Stimulated activated naive CD8-positive, alpha-beta T cell treated with anti-CD3 and anti-CD28 coated beads, Interleukin-15, Interleukin-2, amounts not matched to agents 100 U/mL and 50 U/mL, for 24 hours (primary cell): ENCODE measurements at places on chromosomes 7 and 10.

DNA sequence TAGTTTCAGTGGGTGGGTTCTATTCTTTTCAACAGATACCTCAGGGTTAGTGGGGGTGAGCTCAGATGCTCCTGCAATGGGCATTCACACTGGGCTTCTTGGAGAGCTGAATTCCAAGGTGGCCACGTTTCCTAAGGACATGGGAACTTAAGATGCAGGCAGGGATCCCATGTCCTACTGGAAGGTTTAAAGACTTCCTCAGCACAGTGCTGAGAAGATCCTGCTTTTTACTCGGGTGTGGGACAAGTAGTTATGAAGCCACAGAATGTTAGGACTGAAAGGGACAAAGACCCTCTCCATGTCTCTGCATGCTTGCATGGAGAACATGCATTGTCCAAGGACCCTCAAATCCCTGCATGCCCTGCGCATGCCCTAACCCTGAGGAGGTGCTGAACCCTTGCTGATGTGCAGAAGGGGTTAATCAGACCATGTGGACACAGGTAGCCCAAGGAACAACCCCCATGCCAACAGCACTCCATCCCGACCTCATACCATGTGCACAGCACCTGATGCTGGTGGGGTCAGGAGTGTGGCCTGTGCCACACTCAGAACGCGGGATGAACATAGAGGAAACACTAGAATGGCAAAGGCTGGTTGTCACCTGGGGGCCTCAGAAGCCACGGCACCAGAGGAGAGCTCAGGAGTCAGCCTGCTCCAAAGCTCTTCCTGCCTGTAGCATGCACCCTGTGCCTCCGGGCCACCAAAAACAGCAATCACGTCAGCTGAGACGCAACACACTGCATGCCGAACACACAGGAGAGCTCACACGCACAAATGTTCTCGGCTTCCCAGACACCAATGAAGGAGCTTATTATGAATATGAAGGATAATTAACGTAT is 15.2 kb downstream of the IL2RA start:
- DNase-seq, result no peak

- DNase-seq, result no peak
Measured at GRCh38 chr10:101896225-101896877, 52.8 kb upstream of the KCNIP2 start.

GRCh38 chr7:49321843-49322242 is 397.5 kb downstream of the CDC14C start:
- DNase-seq, result no peak

DNA sequence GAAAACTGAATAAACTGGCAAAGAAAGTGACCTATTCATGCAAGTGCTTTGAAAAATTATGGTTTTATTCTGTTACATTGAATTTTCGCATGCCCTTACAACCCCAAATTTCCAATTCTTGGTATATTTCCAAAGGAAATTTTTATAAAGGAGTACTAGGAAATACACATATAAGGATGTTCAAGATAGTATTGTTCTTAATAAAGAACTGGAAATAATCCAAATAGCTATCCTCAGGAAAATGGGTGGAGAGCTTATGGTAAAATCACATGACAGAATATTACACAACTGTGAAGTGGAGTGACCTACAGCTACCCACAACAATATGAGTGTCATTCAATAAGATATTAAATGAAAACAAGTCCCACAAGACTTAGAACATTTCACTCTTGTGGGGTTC is 138.9 kb upstream of the BMPER start:
- no peak for DNase-seq

- DNase-seq, result no peak
Measured at GRCh38 chr10:88793712-88794299, 8.7 kb upstream of the LIPM start.

DNA sequence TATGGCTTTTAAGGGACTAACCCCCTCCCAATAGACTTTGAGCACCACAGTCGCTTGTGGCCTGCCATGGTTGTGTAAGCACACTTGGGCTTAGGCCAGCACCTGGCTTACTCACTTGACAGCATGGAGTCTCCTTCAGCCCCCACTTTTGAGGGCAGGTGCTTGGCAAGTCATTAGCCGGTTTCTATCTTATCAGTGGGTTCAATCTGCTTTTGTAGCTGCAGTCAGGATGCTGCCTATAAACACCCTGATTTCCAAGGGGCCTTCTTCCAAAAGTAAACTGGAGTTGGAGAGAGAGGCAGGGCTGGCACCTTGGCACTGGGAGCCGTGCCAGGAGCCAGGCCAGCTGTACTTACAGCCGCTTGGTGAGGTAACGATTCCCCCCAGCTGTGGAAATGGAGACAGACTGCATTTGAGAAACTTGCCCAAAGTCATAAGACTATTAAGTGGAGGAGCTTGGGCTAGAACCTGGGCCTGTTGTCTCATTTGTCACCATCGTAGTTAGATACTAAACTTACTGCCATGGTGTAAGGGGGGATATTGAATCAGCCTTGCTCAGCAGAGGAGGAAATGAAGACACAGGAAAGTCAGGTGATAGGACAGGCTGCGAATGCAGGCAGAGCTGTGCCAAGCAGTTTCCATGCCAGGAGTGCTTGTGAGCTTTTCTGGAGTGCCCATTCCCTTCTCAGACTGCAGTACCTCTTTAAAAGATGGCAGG is 92.2 kb upstream of the EFCAB10 start:
- DNase-seq, result no peak

GRCh38 chr7:100865938-100866728 is 1.1 kb upstream of the TRIP6 start:
- DNase-seq, result peak; percentile 44

DNA sequence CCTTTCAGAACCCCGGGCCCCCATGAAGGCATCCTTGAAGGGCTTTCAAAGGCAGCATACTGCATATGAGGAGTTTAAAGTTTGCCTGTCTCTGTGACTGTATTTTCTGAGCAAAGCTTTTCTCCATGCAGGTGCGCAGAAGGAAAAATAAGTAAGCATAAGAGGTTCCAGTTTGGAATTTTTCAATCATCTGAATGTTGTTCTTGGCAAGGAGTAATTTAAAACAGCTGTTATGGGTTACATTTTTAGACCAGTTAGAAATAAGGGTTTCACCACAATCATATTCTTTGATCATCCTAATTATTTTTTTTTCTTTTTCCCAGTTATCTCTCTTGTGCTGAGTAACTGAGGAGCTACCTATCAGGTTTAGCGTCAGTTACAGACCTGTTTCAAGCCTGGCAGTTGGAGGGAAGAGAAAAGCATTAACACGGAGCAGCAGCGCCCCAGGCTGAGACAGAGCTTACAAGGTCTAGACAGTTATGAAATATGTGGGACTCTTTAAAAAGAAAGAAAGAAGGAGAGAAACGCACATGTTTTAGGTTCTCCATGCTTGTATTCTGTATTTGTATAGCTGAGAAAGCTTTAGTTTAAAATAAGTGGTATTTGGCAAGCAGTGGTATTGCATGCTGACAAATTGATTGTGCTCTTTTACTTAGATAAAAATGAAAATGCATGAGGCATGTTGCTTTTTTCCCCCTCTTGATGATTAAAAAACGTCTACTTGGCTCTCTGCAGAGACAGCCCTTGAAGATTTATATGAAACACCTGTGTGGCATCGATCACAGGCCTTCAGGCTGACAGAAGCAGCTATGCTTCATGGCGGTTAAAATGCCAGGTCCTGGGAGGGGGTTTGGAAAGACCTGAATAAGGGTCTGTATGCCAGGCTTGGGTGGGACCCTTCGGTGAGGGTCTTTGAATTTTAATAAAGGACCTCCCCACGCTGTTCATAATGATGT is 157.6 kb downstream of the GRK5 start:
- no peak for DNase-seq

DNA sequence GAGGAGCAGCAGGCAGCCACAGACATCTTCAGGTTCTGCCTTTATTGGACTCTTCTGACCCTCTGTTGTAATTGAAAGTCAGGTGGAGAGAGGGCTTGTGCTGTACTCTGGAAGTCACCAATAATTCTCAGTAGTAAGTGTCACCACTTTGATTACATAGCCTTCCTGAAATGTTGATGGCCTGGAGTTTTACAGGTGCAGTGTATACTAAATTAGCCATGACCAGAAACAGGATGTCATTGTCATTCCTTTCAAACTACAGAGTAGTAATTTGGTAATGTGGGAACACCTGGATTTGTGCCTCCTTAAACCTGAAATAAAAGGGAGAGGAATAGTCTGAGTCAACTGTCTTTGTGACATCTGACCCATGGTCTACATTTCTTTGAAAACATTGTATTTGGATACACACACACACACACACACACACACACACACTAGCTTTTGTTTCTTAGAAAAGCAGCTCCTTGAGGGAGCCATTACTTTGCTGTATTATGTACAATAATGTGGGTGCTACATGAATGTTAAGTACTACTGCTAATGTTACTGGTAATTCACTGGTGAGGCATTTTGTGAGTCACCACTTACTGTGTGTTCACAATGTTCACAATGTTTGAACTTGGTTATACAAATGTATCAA is 19.6 kb downstream of the ARL4A start:
- DNase-seq, result no peak

GRCh38 chr7:134702366-134703240 is 56.0 kb downstream of the BPGM start:
- no peak for DNase-seq

- DNase-seq, result peak; percentile 80
Measured at GRCh38 chr7:151876899-151877777, at the start of gene PRKAG2. PRKAG2 (minus strand) TSS chr7:151877115; CDS start chr7:151876620, 495 bp downstream.

DNA sequence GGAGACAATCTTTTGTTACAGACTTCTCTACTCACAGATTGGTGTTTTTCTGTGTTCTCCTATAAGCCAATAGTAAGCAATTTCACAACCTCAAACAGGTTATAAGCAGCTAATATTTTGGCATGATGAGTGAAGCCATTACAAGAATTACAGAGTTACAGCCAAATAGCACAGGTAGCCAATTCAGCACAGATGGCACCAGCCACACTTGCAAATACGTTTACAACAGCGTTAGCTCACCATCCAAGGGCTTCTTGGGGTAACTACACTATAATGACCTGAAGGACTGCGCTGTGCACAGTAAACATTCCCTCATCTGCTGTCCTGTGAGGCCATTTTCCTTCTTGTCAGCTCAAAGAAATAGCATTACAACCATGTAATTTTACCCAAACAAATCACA is 428.6 kb downstream of the TCERG1L start:
- no peak for DNase-seq

- DNase-seq, result no peak
Measured at GRCh38 chr10:98349508-98349922, 65.5 kb downstream of the PYROXD2 start.

- DNase-seq, result no peak
Measured at GRCh38 chr7:50369143-50370026, 64.9 kb downstream of the IKZF1 start.

- no peak for DNase-seq
Measured at GRCh38 chr7:50309721-50310120, 5.2 kb downstream of the IKZF1 start.

DNA sequence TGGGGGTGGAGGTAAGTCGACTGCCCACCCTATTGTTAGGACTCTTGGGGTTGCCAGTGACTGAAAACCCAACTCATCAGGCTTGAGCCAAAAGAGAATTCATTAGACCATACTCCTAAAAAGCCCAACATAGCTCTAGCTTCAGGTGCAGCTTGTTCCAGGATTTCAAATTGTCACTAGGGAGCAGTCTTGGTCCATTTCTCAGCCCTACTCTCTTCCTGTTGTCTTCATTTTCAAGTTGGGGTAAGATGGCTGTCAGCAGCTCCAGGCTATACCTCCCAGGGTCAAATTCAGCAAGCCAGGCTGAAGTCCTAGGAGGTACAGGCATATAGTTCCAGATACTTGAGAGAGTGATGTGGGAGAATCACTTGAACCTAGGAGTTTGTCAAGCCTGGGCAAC is 14.9 kb upstream of the COL13A1 start:
- DNase-seq, result no peak

- DNase-seq, result peak; percentile 100
Measured at GRCh38 chr10:35126530-35127288, at the start of gene CREM. CREM (plus strand) TSS chr10:35126846; CDS start chr10:35137836, 10,990 bp downstream.

- DNase-seq, result no peak
Measured at GRCh38 chr10:33858326-33858725, 523.9 kb upstream of the NRP1 start.
